Right ventricle myocardium superior (tissue), 1 donor: ENCODE measurements at places on chromosomes 7 and 10. TPM values are rescaled to one million over a fixed set of nuclear protein-coding genes. Genes with fewer than 3 reads are reported as not detected.

Gene DMTF1
- 26.8 TPM for total RNA-seq

Gene CARD11
- total RNA-seq: 0.22 TPM

GRCh38 chr7:101161692-101162471, 3.5 kb downstream of the VGF start:
- DNase-seq: no peak

- no peak for DNase-seq
These were observed 73.9 kb downstream of the KAT6B start for GRCh38 chr10:74900297-74900696.

Gene CLRN3
- not detected for total RNA-seq

DNA sequence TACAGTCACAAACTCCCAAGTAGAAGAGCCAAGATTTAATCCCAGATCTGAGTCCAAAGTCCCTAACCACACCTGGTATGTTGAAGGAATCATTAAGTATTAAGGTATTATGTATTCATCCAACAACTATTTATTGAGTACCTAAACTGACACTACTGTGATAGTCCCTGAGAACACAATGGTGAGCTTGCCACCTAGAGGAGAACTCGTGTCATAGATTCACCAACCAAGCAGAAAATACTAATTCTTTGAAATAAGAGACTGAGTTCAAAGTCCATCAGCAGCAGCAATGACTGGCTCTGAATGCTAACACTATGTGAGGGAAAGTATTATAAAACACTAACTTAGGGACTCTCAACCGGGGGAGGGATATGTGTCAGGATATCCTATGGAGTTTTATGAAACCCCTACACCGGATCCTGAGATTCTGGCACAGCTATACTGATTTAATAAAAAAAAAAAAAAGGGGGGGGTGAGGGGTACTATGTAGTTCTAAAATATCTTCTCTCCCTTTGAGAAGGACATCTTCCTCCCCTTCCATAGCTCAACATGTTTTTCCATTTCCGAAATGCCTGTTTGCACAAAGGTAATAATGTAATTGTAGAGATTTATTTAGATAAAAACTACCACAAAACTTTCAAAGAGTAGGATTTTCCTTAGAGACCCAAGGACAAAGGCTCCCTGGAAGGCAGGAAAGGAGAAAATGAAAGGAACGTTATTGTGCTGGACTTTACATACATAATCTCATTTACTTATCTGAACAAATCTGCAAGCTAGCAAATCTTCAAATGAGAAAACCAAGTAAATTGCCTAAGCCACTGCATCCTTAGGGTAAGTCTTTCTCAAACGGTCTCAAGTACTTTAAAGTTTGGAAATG, 1.6 kb downstream of the NCOA4 start:
- no peak for DNase-seq

- no peak for DNase-seq
These were observed 40.2 kb downstream of the SND1 start for GRCh38 chr7:127692200-127692599.

GRCh38 chr7:90910136-90910535, 314.0 kb downstream of the CDK14 start:
- DNase-seq: no peak

DNA sequence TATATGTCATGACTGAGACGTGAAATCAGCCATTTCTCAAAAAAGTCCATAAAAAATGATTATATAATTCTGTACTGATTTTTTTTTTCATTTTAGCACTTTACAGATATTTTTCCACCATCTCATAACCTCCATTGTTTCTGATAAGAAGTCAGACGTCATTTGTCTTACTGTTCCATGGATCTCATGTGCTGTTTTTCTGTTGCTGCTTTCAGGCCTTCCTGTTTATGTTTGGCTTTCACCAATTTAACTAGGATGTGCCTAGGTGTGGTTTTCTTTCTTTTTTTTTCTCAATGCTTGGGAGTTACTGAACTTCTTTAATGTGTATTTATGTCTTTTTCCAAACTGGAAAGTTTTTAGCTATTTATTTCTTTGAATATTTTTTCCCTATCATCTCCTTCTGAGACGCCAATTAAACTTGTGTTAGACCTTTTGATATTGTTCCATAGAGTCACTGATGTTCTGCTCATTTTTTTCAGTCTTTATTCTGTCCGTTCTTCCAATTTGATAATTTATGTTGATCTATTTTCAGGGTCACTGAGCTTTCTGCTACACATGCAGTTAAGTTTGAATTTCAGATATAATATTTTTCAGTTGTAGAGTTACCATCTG, 43.3 kb downstream of the TAF3 start:
- no peak for DNase-seq

Gene C10orf120
- not detected for total RNA-seq

Gene PLCE1
- total RNA-seq: 3.3 TPM

GRCh38 chr7:139232904-139233303, 1.9 kb downstream of the UBN2 start:
- no peak for DNase-seq

Gene CDHR1
- total RNA-seq: 0.32 TPM

Gene TUBB8
- not detected for total RNA-seq

DNA sequence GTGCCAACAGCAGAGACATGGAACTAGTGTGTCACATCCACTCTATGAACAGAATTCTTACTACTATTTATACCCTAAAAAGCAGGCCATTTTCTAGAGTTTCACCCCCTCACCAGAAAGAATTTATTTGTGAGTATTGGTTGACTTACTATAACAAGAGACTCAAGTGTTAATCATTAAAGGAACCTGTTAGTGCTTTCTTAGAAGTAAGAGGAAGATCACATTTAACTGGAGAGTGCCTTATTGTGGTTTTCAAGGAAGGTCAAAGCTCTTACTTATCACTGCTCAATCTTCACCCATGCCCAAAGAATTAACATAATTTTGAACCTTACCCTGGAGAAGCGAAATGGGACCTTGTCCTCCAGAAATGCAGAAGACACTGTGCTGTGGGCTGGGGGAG, 169.3 kb upstream of the PRSS1 start:
- no peak for DNase-seq

Gene GATA3
- total RNA-seq: 0.83 TPM

DNA sequence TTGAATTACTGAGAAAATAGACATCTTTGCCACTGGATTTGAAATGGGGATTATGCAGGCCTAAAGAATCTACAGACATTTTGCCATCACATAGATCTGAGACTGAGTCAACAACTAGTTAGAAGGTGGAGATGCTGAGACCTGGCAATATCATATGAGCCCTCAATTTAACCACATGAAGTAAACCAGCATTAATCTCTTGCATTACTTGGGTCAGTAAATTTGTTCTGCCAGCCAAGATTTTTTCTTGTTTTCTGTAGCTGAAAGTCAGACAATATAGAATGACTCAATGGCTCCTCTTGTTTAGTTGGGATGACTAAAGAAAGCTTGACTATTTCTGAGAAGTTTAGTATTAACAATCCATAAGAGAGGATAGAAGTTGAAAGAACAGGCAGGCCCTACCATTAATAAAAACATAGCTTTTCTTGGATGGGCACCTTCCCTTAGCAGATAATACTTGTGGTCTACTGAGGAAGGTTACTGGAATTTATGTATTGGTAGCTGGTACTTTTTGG, 396.7 kb upstream of the SORCS1 start:
- no peak for DNase-seq

- no peak for DNase-seq
These were observed 901.9 kb downstream of the LRMDA start for GRCh38 chr10:76333326-76333725.

DNA sequence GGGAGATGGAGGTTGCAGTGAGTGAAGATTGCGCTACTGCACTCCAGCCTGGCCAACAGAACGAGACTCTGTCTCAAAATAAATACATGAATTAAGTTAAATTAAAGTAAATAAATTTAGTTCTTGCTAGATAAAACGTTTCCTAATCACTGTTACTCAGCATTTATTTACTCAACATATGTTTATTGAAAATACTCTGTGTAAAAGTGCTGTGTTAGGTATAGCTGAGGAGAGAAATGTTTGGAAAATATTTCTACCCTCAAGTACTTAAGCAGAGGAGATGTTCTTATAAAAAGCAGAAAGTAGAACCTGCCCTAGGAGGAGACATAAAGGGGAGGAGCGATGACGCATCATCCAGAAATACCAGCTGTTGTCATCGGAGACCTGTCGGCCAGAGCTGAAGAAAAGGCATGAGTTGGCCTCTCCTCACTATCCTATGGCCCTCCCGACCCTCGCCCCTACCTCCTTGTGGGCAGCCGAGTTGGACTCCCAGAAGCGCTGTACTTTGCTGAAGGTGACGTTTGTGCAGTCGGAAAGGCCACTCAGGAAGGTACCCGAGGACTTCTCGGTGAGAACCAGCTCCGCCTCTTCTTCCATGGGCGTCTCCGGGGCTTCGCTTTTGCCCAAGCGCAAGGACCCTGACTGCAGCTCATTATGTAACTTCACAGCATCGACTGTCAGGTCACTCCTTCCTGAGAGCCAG, 1.1 kb downstream of the RRP12 start:
- DNase-seq: no peak

Gene RBM33
- 32.8 TPM for total RNA-seq

DNA sequence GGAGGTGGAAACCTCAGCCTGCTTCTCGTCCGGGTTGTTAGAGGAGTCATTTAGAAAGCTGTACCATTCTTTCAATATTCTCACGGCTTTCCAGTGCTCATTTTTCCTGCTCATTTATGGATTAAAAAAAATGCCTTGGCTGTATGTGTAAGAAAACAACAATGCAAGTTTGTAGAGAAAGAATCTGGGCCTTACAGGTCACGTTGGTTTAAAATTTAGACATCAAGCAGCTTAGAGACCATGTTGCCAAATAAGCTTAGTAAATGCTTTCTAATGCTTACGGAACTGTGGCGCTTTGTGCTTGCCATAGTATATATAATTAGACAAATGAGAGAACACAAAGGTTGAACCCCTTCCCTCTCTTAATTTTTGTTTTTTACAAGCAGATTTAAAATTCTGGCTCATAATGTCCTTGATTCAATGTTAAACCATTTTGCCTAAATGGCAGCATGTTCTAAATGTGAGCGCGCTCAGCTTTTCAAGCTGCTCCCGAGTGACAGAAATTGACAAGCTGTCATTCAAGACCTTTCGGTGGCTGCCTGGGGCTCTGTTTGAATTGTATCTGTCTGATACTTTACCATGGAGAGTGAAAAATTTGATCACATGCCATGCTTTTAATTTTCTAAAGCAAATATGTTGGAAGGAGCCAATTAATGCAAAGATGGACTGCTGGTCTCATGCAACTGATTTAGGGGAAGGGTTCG, 1.1 kb downstream of the ARMS2 start:
- DNase-seq: no peak

- no peak for DNase-seq
These were observed 72.9 kb downstream of the GNAI1 start for GRCh38 chr7:80207501-80207900.
